Upper lobe of right lung (tissue), 1 donor: ENCODE measurements at places on chromosomes 3 and 15. TPM values are rescaled to one million over a fixed set of nuclear protein-coding genes. Genes with fewer than 3 reads are reported as not detected.

DNA sequence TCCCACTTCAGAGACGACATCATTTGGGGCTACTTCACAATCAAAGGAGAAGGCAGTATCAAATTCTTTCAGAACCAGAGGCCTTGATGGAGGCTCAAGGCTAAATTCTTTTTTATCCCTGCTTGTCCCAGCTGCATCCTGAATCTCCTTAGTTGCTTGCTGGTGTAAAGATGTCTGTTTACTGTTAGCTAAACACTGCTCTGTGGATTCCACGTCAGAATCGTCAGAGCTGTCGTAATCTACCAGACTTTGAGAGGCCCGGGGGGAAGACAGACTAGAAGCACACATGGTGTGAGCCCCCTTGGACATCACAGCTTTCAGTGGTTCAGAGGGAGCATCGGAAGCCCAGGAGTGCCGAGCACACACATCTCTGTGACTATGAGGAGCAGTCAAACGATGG is 32.6 kb downstream of the LINS1 start:
- no peak overlapping the region for H3K27ac ChIP-seq
- H3K27me3 ChIP-seq: no peaks in the 10 kb centered on the region
- H3K4me3 ChIP-seq: no peak overlapping the region
- peaks cover 33% of the 10 kb centered on the region for H3K36me3 ChIP-seq
- H3K4me1 ChIP-seq: no peaks in the 10 kb centered on the region

DNA sequence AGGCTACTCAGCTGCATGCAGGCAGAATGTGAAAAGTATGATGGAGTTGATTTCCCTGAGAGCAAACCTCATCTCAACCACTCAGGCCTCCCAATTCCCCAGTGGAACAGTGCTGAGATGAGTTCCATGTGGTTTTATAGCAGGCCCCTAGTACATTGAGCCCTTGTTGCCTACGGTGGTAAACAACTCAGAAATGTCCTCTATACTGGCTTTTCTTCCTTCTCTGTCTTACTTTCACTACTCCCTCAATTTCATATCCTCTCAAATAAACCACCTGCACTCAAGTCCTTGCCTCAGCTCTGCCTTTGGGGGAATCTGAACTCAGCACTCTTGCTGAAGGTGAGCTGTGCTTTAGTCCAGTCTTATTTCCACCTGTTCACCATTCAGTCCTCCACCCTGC is 399.9 kb downstream of the PDCD6IP start:
- H3K4me1 ChIP-seq: no peaks in the 10 kb centered on the region
- DNase-seq: no peak
- no peak overlapping the region for H3K4me3 ChIP-seq
- H3K27ac ChIP-seq: no peak overlapping the region

- no peak overlapping the region for H3K4me3 ChIP-seq
- no peaks in the 10 kb centered on the region for H3K27me3 ChIP-seq
- H3K27ac ChIP-seq: no peak overlapping the region
- peaks cover 16% of the 10 kb centered on the region for H3K4me1 ChIP-seq
These were observed 251.4 kb upstream of the TGFBR2 start for GRCh38 chr3:30354972-30355371.

GRCh38 chr3:100157685-100158084 is 43.4 kb upstream of the FILIP1L start:
- H3K4me3 ChIP-seq: no peak overlapping the region
- H3K4me1 ChIP-seq: peaks cover 10% of the 10 kb centered on the region
- no peaks in the 10 kb centered on the region for H3K27me3 ChIP-seq
- H3K36me3 ChIP-seq: no peaks in the 10 kb centered on the region
- DNase-seq: no peak

DNA sequence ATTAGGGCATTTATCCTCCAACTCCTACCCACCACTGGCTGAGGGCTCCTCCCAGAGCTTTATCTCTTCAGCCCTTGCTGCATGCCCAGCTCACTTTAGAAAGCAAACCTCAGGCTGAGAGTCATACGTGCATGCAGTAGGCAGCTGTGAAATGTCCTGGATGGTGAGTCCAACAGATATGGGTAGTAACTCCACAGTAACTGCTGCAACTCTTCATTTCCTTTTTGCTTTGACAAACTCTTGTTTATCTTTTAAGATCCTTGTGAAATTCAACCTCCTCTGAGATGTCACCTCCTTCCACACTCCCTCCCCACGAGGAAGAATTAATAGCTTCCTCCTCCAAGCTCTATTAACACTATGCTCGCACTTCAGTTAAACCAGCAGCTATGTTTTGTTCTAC is 35.9 kb upstream of the CTNNB1 start:
- H3K36me3 ChIP-seq: no peaks in the 10 kb centered on the region
- H3K4me3 ChIP-seq: no peak overlapping the region
- H3K27ac ChIP-seq: no peak overlapping the region
- no peaks in the 10 kb centered on the region for H3K27me3 ChIP-seq

GRCh38 chr3:33980252-33980651 is 181.8 kb downstream of the PDCD6IP start:
- H3K4me1 ChIP-seq: no peaks in the 10 kb centered on the region
- no peak overlapping the region for H3K4me3 ChIP-seq
- DNase-seq: no peak
- H3K27me3 ChIP-seq: no peaks in the 10 kb centered on the region
- H3K36me3 ChIP-seq: no peaks in the 10 kb centered on the region

GRCh38 chr3:73364517-73364916 is 260.2 kb downstream of the PDZRN3 start:
- H3K4me3 ChIP-seq: no peak overlapping the region
- no peak for DNase-seq
- no peaks in the 10 kb centered on the region for H3K36me3 ChIP-seq
- H3K27ac ChIP-seq: no peak overlapping the region
- no peaks in the 10 kb centered on the region for H3K27me3 ChIP-seq
- no peaks in the 10 kb centered on the region for H3K4me1 ChIP-seq

DNA sequence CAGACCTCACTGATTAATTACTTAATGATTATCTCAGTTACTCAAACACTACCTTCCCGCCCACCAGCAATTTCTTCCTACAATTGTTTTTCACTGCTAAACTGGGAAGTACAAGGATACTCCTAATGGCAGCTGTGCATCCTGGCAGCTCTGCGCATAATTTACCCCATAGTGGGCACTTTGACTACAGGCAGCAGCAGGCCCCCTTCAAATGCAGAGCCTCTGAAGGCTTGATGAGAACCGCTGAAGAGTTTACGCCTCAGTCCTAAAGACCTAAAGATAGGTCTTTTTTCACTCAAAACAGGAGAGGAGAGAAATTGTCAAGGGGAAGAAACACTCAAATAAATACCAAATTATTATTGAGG is 10.7 kb downstream of the CCDC32 start:
- H3K27me3 ChIP-seq: no peaks in the 10 kb centered on the region
- H3K36me3 ChIP-seq: peaks cover 42% of the 10 kb centered on the region
- no peaks in the 10 kb centered on the region for H3K4me1 ChIP-seq
- H3K4me3 ChIP-seq: no peak overlapping the region

- DNase-seq: peak; percentile 88
- H3K27me3 ChIP-seq: no peaks in the 10 kb centered on the region
- H3K27ac ChIP-seq: no peak overlapping the region
- H3K4me3 ChIP-seq: no peak overlapping the region
These were observed 41.0 kb upstream of the IREB2 start for GRCh38 chr15:78396976-78397375.

- no peaks in the 10 kb centered on the region for H3K27me3 ChIP-seq
- no peak for DNase-seq
- H3K27ac ChIP-seq: no peak overlapping the region
- no peaks in the 10 kb centered on the region for H3K36me3 ChIP-seq
These were observed 38.0 kb downstream of the SHC4 start for GRCh38 chr15:48925714-48926223.

- H3K36me3 ChIP-seq: no peaks in the 10 kb centered on the region
- H3K4me3 ChIP-seq: no peak overlapping the region
- no peak overlapping the region for H3K27ac ChIP-seq
These were observed 54.4 kb downstream of the KCNH8 start for GRCh38 chr3:19202754-19203153.

GRCh38 chr15:57343048-57343447 is 33.3 kb upstream of the CGNL1 start:
- H3K4me1 ChIP-seq: no peaks in the 10 kb centered on the region
- H3K4me3 ChIP-seq: no peak overlapping the region
- no peak overlapping the region for H3K27ac ChIP-seq

GRCh38 chr3:64023861-64024223 is 548 bp upstream of the PSMD6 start:
- H3K4me3 ChIP-seq: peak overlapping the region; percentile 80
- no peaks in the 10 kb centered on the region for H3K27me3 ChIP-seq
- peak overlapping the region; percentile 82 for H3K27ac ChIP-seq
- H3K4me1 ChIP-seq: peaks cover 23% of the 10 kb centered on the region

DNA sequence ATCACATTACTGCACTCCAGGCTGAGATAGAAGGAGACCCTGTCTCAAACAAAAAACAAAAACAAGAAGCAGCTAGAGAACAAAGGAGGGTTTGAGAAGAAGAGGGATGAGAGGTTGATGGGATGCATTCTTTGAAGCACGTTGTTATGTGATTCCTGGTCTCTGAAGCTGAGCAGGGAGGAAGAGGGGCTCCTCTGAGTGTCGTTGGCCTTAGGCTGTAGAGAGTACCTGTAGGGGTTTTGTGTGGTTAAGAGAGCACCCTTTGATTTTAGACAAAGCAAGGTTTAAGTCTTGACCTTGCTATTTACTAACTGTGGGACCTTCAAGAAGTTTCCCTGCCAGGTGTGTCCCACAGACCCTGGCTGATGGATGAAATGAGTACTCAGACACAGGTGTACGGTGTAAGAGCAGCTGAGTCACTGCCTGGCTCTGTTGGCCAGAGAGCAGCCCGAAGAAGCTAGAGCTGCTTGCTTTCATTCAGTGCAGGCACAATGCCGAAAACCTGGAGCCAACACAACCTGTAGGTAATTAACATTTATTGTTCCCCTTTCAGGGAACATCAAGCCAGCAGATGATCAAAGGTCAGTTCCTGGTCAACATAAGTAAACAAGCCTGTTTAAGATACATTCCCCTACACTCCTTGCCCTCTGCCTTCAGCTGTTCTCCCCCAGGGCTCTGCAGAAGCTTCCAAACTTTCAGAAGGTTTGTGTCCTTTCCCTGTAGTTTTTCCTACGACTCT is 67.2 kb downstream of the LRRK1 start:
- H3K4me1 ChIP-seq: no peaks in the 10 kb centered on the region
- H3K4me3 ChIP-seq: no peak overlapping the region
- DNase-seq: no peak
- H3K27me3 ChIP-seq: no peaks in the 10 kb centered on the region
- H3K27ac ChIP-seq: no peak overlapping the region

DNA sequence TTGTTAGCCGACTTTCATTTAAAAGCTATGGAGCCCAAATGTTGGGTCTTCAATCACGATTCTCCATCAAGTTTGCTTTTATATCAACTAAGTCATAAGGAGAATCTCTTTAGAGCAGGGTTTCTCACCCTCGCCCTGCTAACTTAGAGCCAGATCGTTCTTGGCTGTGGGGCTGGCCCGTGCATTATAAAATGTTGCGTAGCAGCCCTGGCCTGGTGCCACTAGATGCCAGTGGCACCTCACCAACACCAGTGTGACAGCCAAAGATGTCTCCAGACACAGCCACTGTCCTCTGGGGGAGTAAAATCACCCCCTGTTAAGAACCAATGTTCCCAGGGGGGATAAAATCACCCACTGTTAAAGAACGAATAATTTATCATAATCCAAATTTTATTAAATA is 226.1 kb downstream of the OCA2 start:
- no peaks in the 10 kb centered on the region for H3K4me1 ChIP-seq
- H3K36me3 ChIP-seq: no peaks in the 10 kb centered on the region
- H3K4me3 ChIP-seq: no peak overlapping the region
- DNase-seq: no peak

The RBPMS2 gene
- total RNA-seq: 4.5 TPM

The CPEB1 gene
- total RNA-seq: 2.5 TPM

The RBM5 gene
- 161 TPM for total RNA-seq

The CD96 gene
- total RNA-seq: 9.5 TPM

The CHRFAM7A gene
- 1.1 TPM for total RNA-seq

The SH2D7 gene
- not detected for total RNA-seq

The ZDHHC23 gene
- 15.0 TPM for total RNA-seq

The OSTN gene
- not detected for total RNA-seq

The GOLGA8T gene
- 0.20 TPM for total RNA-seq

The SERPINI2 gene
- not detected for total RNA-seq

The PLA2G4F gene
- 104 TPM for total RNA-seq

The EFCAB12 gene
- 0.55 TPM for total RNA-seq

The IQCF6 gene
- not detected for total RNA-seq
